ENCODE measurements at places on chromosomes 4 and X.

GRCh38 chrX:53085661-53086229, 3.6 kb downstream of the TSPYL2 start:
- no peak for DNase-seq

GRCh38 chr4:154354883-154355282, 136.7 kb downstream of the DCHS2 start:
- no peak for DNase-seq

- DNase-seq: no peak
These were observed 71.0 kb downstream of the DDX60L start for GRCh38 chr4:168409089-168409801.

DNA sequence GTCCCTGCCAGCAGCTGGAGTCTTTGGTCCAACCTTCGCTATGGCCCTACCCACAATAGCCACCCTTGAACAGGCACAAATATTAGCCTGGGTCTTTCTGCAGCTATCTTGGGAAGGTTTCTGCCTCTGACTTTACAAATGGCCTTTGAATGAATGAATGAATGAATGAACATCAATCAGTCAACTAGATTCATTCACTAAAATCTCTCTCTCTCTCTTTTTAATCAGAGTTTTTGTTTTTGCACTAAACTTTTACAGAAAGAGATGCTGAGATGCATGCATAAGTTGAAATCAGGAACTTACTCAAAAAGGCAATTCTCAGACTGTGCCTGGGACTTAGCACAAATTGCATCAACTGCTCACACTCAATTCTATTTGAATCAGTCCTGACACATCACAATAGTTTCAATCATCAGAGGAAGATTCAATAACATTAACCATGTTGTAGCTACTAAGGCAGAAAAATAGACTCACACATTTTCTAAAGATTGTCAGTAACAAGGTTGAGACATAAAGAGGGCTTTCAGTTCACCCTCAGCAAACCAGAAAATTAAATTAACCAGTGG, 55.0 kb downstream of the ANXA3 start:
- no peak for DNase-seq

DNA sequence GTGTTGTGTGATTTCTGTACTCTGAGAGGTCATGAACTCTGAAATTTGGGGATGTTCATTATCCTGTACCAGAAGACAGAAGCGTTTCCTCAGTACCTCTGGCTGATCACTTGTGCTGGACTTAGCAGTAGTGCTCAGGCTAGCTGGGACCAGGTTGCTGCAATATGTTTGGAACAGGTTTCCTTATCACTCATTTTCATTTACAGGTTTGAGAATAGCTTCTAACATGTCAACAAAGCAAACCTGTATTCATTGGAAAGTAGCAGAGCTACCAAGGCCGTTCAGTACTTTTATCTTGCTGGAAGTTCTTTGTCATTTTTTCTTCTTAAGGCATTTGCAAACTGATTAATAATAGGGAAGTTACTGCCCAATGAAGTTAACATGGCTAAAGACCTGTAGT, 242.9 kb upstream of the ANKRD50 start:
- no peak for DNase-seq

Measured in activated CD4-positive, alpha-beta T cell treated with anti-CD3 and anti-CD28 coated beads for 24 hours (primary cell).